ENCODE measurements at places on chromosomes 4 and X.

GRCh38 chrX:13898083-13898482, 81.2 kb upstream of the GPM6B start:
- DNase-seq, result peak; percentile 82

DNA sequence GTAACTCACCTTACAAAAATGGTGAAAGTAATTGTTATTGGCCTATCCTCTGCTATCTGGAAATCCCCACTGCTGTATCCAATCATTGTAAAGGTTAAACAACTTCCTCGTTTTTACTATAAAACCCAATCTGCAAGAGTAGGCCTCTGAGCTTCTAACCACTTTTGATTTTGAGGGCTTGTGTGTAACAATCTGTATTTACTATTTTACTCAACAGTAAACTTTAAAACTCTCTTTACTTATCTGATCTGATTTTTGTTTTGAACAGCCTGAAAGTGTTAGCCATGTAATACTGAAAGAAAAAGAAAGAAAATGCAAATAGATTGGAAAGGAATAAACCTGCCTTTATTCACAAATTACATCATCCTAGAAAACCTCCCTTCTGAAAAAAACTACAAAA, 63.1 kb downstream of the SLC10A7 start:
- DNase-seq, result no peak

DNA sequence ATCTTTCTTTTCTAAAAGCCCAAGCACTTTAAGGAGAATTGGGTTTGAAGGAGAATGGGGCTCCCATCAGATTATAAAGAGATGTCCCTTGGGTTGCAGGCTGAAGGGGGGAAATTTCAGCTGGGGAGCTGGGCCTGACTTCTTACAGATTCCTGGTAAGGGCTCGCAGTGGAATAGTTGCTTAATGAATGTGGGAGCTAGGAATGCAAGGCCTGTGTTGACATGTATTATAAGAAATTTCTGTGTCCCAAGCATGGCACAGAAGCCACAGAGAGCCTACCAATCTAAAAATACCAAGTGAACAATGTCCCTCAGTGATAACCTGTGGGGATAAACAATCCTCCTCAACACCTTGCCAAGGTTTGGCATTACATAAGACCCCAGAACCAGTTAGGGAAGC, 39.3 kb upstream of the WNK3 start:
- no peak for DNase-seq

DNA sequence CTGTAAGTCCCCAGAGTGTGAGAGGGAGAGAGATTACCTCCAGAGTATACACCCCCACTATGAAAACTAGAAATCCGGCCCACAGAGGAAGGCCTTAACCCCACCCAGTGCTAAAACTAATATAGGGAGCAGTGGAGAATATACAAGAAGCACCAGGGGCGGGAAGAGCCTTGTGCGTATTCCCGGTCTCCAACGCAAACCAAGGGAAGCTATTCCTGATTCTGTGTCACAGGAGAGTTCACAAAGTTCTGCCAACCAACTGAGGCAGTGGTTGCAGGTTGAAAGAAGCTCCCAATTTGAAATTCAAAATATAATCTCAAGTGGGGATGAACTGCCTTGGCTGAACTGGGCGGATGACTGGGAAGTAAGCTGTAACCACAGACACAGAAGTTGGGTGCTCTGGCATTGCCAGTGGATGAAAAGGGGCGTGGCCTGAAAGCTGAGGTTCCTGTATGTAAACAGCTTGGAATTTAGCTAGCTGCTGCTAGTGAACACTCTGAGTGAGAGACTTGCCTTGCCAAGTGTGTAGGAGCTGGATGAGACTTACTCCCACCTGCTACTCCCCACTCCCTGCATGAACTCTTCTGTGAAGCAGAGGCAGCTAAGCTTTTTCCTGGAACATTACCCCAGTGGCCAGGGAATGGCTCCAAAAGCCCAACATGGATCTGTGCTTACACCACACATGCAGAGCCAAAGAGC, 32.7 kb downstream of the ELF2 start:
- DNase-seq, result peak; percentile 19

DNA sequence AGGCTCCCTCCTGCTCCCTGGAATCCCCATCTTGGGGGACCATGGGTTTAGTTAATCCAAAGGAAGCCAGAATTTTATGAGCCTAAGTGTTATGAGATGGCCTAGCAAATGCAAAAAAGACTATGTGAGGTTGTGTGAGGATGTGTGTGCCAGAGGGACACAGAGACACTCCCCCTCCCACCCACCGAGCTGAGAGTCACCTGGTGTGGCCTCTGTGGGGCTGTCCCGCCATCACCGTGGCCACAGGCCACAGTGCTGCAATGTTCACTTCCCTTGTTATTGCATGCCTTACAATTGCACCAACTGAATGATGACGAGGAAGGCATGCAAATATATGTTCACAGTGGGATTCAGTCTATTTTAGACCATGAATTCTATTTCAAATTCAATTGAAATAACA, 601 bp upstream of the FGFBP2 start:
- DNase-seq, result no peak

DNA sequence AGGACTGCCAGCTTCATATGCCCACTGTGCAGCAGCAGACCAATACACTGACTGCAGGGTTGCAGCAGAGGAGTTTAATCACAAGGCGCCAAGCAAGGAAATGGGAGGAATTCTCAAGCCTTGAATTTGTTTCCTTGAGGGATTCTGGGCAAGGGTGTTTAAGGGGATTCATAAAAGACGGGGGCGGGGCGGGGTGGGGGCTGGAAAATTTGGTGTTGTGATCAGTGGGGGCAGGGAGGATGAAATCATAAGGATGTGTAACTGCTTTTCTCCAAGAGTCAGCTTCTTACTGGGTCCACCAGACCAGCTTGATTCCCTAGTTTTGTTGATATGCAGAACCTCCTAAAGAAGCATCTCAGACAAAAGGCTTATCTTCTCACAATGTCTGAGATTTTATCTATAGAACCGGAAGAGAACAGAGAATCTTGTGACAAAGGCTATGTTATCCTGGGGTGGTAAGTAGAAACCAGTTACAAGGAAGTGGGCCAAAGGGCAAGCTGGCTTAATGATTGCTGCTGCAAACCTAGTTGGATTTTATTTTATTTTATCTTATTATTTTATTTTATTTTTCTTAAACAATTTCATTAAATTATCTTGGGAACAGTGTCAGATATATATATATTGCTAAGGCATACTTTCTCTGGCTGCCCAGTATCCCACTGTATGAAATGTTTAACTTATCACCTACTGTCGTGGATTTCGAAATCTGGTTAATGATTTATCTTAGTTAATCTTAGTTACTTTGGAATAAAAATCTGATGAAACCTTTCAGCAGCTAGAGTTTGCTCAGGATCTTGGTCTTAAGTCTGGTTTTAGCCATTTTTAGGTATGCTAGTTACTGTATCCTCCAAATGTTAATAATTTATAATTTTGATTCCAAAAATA, 276.4 kb downstream of the RPA4 start:
- no peak for DNase-seq

DNA sequence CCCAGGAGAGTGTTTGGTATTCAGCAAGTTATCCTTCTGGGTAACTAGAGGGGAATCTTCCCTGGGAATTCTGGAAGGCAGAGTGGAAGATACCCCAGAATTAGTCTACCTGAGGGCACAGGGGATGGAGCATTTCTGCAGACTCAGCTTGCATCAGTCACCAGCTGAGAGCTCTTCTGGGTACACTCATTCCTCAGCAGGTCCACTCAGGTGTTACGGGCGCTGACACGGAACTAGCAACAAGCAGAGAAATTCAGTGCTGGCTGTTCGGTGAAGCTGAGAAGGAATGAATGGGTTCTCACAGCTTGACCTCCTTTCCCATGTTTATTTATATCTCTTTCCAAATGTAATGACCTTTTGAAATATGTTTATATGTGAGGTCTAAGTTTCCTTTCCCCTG, 106.0 kb upstream of the PNPLA4 start:
- no peak for DNase-seq

DNA sequence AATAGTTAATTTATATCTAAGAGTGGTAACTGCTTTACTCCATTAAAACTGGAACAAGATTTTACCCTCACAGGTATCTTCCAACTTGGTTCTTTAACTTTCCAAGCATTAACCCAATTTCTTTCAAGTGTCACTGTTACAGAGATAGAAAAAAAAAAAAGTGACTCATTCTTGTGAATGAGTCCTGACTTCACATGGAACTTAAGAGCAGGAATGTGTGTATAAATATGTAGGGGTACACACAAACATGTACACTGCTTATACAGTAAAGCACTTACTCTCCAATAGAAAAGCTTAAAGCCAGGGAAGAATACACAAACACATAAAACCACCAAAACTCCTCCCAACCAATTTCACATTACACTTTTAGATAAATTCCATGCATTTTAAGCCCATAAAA, 38.8 kb downstream of the TAPT1 start:
- no peak for DNase-seq

GRCh38 chr4:29311247-29311646, 1408.9 kb upstream of the PCDH7 start:
- no peak for DNase-seq

- no peak for DNase-seq
Measured at GRCh38 chr4:48431401-48431800, 51.7 kb upstream of the SLC10A4 start.

GRCh38 chr4:109177096-109177810, 125.2 kb downstream of the COL25A1 start:
- DNase-seq, result no peak

DNA sequence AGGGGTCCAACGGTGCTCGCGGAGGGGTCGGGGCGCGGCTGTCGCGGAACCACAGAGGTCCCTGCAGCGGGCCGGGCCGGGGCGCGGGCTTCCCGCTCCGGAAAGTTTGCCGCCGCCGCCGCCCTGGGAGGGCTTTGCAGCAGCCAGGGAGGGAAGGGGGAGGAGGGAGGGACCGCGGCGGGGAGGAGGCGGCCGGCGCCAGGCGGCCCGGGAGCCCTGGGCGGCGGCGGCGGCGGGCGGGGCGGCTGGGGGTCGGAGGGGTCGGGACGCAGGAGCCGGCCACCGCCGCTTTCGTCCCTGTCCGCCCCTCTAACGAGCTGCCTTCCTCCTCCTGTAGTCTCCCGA, 375 bp downstream of the FGFR3 start:
- DNase-seq, result no peak

GRCh38 chr4:110867981-110868720, 245.3 kb upstream of the PITX2 start:
- no peak for DNase-seq

DNA sequence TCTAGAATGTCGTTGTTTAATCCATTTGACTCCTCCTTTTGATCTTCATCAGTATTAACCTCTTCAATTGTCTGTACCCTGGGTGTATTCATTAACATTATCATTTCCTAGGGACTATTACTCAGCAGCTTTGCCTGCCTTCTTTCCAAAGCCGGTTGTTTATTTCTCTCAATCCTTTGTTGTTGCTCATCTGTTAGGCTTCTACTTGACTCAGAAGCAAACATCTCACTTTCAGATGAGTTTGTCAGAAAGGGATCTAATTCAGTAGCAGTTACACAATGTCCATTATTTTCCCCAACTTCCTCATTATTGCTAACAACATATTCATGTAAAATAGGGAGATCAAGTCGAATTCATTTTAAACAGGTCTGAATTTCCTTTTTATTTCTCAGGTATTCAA, 22.1 kb upstream of the HSD17B10 start:
- peak; percentile 72 for DNase-seq

DNA sequence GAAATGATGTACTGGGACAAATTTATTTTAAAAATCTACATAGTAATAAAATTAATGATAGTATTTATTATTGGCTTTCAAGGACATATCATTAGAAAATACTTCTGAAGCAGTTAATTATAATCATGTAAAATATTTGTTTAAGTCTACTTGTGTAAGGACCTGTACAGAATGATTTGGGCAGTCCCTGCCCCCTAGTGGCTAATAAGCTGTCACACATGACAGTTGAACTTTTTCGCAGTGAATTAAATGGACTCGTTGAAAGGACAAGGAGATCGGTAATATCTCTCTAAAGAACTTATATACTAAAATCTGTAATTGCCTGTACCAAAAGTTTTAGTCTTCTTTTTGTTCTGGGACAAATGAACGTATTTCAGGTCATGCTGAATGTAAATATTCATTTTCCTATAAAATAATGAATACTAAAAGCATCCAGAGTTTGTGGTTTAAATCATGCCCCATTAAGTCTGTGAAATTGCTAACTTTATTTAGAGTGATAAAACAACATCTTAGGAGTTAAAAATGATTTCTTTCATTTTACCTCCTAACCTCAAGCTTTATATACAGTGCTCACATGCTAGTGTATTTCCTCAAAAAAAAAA, 13.6 kb downstream of the EXOC1 start:
- DNase-seq, result peak; percentile 72

GRCh38 chrX:7283741-7284140, 135.8 kb upstream of the PUDP start:
- DNase-seq, result no peak

GRCh38 chrX:50211510-50211909, 6.9 kb downstream of the CCNB3 start:
- DNase-seq, result no peak

GRCh38 chr4:184801781-184802696, 23.7 kb downstream of the ACSL1 start:
- DNase-seq, result peak; percentile 38

DNA sequence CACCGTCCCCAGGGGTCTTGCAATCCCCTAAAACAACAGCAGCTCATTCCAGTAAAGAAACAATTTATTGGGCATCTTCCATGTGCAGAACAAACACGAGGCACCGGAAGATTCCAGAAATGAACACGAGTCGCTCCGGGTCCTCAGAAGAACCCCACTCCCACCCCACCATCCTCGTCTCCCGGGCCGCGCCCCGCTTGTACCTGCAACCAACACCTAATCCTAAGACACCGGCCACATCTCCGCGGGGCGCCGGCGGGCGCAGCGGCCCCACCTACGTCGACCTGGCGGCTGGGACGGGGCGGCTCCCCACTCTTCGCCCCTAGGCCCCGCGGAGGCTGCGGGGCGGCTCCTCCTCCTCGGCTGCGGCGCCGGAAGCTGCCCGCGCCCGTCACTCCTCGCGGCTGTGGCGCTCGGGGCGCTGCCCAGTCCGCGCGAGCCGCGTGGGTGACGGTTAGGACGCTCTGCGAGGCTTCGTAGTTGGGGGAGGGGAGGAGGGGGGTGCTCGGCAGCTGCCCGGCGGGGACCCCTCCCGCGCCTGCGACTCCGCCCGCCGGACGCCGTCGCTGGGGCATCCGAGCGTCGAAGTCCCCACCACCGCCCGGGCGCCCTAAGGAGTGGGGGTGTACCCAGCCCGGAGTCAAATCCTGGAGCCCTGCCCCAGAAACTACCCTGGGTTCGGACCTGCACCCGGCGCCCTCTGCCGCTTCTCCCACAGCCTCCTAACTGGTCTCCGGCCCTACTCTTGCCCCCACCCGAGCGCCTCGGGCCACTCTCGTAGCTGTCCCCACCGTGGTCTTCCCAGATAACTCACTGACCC, at the start of gene CCDC158:
TSS of gene CCDC158 (minus strand) at position 380 of the 820 bp plus-strand sequence. CDS start 17,934 bp downstream, outside the sequence.
- DNase-seq, result no peak

DNA sequence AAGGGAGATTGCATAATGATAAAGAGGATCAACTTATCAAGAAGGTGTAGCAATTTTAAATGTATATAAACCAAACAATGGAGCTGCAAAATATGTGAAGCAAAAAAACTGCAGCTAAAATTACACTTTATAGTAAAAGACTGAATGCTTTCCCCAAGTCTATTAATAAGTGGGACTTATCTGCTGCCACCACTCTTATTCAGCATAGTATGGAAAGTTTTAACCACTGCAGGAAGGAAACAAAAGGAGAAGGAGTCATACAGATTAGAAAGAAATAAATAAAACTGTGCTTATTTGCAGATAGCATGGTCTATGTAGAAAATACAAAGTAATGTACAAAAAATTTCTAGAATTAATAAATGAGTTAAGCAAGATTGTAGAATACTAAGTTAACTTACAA, 94.1 kb upstream of the GK2 start:
- DNase-seq, result no peak

Data from fibroblast of gingiva (primary cell).